ENCODE measurements at places on chromosomes 1 and 21. TPM values are rescaled to one million over a fixed set of nuclear protein-coding genes. Genes with fewer than 3 reads are reported as not detected.

SGIP1 gene
- polyA plus RNA-seq, result 15.2 TPM

GRCh38 chr1:7535934-7536878, 234.9 kb upstream of the VAMP3 start:
- no peaks in the 10 kb centered on the region for H3K36me3 ChIP-seq
- H3K4me3 ChIP-seq, result no peak overlapping the region
- H3K27me3 ChIP-seq, result peaks cover 11% of the 10 kb centered on the region

HCRTR1 gene
- 0.81 TPM for polyA plus RNA-seq

RGS7 gene
- 2.1 TPM for polyA plus RNA-seq

DNA sequence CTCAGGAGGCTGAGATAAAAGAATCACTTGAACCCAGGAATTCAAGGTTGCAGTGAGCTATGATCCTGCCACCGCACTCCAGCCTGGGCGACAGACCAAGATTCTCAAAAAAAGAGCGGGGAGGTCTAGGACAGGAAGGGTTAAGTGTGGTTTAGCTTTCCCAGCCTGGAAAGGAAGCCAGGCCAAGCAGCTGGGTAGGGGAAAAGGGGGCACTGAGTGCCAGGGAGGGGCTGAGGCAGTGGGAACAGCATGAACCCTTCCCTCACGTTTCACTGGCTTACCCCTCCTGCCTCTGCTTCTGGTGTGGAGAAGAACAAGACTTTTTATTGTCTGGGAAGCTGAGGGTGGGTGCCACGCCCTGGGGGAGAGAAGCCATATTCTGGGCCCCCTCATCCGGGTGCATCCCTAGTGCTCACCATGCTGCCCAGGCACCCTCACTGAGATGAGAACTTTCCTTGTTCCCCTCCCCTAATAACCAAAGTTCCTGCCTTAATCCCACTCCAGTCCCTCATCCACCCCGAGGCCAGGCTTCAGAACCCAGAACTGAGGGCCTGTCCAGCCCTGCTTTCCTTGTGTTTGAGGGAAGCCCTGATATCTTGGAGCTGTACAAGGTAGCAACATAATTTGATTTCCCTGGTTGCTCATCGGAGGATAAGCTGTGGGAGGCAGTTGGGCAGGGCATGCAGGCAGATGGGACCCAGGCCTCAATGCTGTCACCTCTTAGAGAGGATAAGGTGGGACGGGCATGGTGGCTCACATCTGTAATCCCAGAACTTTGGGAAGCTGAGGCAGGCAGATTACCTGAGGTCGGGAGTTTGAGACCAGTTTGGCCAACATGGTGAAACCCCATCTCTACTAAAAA, 2.0 kb upstream of the LMNA start:
- H3K4me1 ChIP-seq, result peaks cover 24% of the 10 kb centered on the region
- no peaks in the 10 kb centered on the region for H3K36me3 ChIP-seq
- DNase-seq, result no peak

Data from large intestine (tissue), 12 donors.